ENCODE measurements at places on chromosomes 12 and 14.

DNA sequence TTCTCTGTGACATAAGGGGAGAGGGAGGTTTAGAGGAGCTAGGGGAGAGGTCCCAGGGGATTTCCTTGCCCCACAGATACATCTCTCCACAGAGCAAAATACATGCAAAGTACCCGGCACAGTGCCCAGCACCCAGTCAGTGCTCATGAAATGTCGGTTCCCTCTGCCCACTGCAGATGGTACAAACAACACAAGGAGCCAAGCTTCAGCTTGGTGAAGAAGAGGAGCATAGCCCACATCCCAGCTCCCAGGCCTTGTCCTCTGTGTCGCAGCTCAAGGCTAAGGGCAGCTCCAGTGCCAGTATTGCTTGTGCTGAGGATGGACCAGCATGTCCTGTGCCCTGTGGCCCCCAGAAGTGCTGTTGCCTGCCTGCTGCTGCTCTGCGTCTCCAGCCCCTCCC, 35.0 kb upstream of the FKBP4 start:
- no peak for DNase-seq

GRCh38 chr14:48582938-48583337, 907.5 kb upstream of the MDGA2 start:
- no peak for DNase-seq

DNA sequence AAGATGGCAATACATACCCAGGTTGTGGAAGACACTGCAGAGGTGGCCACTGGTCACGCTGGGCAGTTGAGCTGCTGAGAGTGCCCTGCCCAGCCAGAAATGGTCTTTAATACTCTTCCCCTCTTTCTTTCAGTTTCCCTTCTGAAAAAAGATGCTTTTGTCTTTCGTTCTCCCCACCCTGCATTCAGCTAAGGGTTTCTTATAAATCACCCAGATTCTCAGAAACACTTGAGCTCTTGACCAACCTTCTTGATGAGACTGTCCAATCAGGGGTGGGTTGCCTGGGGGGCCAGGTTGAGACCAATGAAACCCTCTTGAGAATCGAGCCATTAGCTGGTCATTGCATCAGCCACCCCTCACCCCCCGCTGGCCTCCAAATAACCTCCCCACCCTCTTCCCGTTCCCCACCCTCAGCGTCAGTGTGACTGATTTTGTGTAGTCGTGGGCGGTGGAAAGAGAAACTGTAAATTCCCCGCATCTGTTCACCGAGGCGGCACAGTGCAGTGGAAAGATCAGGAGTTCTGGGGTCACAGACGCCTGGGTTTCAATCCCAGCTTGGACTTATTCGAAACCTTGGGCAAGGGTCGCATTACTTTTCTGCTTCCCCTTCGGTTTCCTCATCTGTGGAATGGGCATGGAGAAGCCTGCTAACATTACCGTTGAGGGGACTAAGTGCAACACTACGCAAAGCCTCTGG, 52.3 kb downstream of the SLC25A47 start:
- DNase-seq, result no peak

- DNase-seq, result no peak
Measured at GRCh38 chr14:90979515-90979914, 80.9 kb downstream of the RPS6KA5 start.

DNA sequence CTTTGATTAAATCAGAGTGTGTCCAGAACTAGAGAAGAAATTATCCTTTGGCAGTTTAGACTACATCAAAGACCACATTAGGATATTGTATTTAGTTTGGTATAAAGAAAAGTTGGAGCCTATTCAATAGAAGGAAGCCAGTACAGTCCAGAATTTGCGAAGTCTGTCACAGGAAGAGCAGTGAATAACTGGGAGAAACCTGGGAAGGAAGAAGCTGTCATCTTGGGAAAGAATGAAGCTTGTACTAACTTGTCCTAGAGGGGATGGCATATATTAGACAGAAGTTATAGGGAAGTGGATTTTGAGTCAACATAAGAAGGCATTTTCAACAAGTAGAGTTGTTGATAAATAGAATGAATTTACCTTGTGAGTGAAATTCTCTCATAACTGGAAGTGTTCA, 386.7 kb downstream of the LRIG3 start:
- no peak for DNase-seq

GRCh38 chr12:24630446-24630845, 318.5 kb downstream of the BCAT1 start:
- DNase-seq, result no peak

DNA sequence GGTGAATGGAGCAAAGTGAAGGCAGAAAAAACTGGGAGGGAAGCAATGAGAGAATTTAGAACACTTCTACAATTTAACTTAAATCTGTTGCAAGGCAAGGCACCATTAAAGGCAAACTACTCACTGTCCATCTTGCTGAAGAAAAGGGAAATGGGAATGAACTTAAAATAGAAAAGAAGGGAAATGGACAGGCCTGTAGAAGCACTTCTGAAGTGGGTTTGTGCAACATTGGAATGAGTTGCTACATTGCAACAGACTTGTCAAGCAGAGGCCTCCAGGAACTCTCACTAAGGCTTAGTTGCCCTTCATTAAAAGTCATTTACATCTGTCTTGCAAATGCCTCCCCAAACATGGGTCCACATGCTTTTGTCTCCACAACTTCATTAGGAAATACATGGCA, 13.7 kb upstream of the OR10AD1 start:
- no peak for DNase-seq

Measured in NCI-H1092 (cell line).